MG63 (cell line): ENCODE measurements at places on chromosomes 12 and 14. TPM values are rescaled to one million over a fixed set of nuclear protein-coding genes. Genes with fewer than 3 reads are reported as not detected.

DNA sequence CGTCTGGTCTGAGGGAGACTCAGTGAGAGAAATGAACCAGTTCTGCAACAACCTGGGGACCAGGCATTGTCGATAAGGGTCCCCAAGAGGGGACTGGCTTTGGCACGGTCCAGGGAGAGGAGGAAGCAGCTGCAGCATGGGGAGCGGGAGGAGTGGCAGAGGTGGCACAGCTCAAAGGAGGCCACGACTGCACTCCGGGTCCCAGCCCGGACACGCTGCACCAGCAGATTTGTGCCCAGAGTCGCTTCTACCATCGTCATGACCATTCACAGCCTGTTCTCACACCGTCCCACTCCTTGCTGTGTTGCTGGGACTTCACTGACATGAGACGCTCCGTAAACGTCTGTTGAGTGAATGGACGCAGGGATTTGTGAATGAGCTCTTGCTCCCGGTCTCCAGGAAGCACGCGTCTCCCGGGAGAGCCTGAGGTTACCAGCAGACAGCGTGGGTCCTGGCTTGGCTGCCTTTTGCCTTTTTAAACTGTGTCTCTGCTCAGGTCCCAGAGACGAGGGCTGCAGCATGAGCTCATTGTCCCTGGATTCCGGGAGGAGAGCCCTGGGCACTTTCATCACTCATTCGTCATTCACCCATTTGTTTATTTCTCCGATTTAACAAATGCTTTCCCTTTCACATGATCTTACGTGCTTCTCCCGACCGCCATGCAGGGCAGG lies 137.0 kb downstream of the PIWIL1 start:
- no peak for DNase-seq

TTC8 gene
- 35.8 and 42.1 TPM in 2 replicates for total RNA-seq

LRRC43 gene
- total RNA-seq = not detected in 2 replicates

CLEC2A gene
- not detected in 2 replicates for total RNA-seq

ZDHHC22 gene
- not detected in 2 replicates for total RNA-seq
